ENCODE measurements at places on chromosomes 7 and 10.

DNA sequence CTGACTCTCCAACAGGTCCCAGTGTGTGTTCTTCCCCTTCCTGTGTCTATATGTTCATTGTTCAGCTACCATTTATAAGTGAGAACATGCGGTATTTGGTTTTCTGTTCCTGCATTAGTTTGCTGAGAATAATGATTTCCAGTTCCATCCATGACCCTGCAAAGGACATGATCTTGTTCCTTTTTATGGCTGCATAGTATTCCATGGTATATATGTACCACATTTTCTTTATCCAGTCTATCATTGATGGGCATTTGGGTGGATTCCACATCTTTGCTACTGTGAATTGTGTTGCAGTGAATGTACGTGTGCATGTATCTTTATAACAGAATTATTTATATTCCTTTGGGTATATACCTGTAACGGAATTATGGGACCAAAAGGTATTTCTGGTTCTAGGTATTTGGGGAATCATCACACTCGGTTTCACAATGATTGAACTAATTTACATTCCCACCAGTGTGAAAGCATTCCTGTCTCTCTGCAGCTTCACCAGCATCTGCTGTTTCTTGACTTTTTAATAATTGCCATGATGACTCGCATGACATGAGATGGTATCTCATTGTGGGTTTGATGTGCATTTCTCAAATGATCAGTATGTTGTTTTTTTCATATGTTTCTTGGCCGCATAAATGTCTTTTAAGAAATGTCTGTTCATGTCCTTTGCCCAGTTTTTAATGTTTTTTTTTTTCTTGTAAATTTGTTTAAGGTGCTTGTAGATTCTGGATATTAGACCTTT, 60.2 kb downstream of the LSMEM1 start:
- no peak for DNase-seq

- DNase-seq, result peak; percentile 26
These were observed 299.1 kb downstream of the PLXNA4 start for GRCh38 chr7:132276976-132277725.

GRCh38 chr10:101558671-101559595, 29.1 kb downstream of the POLL start:
- DNase-seq, result no peak

DNA sequence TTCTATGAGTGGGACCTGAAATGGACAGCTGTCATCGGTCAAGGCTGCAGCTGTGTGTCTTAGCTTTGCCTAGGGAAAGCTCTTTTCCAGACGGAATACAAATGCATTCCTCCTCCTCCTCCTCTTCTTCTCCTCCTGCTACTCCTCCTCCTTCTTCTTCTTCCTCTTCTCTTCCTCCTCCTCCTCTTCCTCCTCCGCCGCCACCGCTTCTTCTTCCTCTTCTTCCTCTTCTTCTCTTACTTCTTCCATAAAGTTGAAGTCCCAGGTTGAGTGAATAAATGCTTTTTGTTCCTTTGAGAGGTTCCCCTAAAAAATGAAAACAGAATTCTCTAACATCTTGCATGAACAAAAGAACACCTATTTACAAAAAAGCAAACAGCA, 28.7 kb downstream of the KLF6 start:
- no peak for DNase-seq

DNA sequence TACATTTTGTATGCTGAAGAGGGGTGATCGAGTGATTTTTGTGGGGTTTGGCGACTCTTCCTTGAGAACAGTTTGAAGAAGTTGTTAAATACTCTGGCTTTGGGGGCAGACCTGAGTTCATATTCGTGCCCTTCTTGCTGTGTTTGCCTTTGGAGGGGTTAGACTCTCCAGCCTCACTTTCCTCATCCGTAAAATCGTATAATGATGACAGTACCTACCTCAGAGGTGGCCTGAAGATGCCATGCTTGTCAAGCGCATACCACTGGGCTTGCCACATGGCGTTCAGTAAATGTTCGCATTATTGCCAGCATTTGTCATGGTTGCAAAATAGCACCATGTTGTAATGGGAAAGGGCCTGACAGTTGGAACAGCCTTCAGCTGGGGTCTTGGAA, 1.3 kb downstream of the STK17A start:
- peak; percentile 47 for DNase-seq
